NCI-H1930 (cell line): ENCODE measurements at places on chromosomes 7 and 10.

GRCh38 chr7:99860281-99861127 lies 16.3 kb downstream of the OR2AE1 start:
- DNase-seq, result no peak

- DNase-seq, result peak; percentile 79
Observed at GRCh38 chr10:78528749-78529204, 495.1 kb downstream of the RPS24 start.

- DNase-seq, result no peak
Observed at GRCh38 chr7:40572810-40573465, 438.1 kb downstream of the SUGCT start.

- DNase-seq, result no peak
Observed at GRCh38 chr7:80207501-80207900, 72.9 kb downstream of the GNAI1 start.

DNA sequence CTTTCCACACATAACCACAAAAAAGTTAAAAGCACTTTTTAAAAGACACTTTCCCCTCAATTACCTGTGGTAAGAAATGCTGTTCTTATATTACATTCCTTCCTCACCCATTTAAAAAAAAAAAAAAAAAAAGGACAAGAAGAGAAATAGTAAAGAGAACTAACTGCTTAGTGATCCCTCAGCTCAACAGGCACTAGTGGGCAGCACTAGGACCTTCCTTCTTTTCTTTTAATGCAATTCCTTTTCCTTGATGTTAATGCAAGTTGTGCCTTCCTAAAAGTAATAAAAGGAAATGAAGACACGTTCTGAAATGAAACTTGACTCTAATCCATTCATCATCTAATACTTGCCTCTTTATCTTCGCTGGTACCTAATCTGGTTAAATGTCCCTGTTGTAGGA lies 189.7 kb downstream of the TCF7L2 start:
- DNase-seq, result no peak

DNA sequence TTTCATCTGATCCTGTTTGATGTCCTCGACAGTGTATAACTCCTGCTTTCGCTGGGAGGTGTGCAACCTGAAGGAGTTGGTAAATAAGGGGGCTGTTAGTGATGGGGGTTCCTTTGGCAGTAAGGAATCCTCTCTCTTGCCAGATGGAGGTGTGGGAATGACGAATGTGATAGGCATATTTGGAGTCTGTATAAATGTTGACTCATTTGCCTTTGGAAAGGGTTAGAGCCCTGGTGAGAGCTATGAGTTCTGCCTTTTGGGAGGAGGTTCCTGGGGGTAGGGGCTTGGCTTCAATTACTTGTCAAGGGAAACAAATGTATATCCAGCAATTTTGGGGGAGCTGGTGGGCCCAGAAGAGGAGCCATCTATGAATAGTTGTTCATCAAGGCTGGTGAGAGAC lies 11.4 kb upstream of the CHST3 start:
- DNase-seq, result no peak

DNA sequence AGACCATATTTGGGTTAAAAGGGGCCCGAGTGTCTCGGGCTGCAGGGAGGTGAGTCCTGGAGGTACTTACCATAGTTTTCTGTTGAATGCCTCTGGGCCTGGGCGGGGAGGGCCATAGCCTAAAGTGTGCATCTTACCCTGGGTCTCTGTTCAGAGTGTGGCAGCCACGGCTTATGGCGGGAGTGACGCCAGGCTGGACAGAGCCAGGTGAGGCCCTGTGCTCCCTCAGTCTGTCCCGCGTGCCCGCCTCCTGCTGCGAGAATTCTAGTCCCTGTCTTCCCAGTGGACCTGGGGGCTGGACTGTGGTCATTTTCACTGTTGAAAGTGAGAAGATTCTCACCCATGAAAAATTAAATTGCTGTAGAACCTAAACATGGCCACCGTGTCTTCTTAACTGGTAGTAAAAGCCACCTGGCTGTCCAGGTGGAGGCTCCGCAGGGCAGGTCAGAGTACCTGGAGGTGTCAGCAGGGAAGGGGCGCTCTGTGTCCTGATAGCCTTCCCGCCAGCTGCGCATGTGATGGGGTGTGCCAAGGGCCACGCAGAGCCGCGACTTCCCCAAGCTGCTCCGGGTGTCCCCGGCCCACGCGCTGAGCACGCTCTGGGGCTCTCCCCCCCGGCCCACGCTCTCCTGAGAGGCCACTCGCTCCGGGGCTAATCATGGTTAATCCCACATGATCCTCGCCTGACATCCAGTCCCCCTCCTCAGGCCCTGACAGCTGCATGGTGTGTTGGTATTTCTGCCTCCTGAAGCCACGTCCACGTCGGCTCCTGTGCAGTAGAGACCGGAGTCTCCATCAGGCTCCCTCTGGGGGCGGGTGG lies 20.3 kb downstream of the INPP5A start:
- DNase-seq, result no peak

DNA sequence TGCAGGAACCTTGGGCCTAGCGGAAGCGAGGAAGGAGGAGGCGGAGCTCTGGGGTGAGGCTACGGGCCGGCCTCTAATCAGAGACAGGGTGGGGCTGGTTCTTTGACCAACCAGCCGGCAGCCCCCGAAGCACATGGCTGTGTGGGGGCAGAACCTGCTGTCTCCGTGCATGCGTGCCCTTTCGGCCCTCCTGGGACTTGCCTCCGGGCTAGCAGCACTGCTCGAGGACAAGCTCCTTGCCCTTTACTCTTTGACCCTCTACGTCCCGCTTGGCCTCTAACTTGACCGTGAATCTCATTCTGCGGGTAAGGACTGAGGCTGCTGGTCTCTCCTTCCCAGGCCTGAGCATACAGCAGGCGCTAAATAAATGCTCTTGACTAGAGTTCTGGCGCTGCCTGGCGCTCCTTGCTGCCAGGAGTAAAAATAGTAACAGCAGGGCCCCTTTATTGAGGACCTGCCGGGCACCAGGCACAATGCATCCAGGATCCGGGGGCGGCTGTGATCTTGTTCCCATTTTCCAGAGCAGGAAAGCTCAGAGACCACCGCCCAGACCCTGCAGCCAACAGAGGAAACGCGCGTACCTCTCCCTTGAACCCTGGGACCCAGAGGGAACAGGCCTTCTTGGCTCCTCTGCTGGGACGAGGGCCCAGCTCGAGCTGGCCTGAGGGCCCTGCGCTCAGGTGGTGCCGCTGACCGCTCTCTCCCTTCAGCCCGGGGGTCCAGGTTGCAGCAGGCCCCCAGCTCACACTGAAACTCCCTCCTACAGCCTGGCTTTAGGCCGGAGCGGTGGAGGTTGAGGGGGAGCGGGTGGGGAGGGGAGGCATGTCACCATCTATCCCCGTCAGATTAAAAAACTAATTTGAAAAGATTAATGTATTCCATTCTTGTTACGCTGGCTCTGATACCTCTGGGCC lies 2.7 kb upstream of the COMTD1 start:
- DNase-seq, result no peak

- no peak for DNase-seq
Observed at GRCh38 chr7:151051108-151051507, 2.8 kb downstream of the ASIC3 start.

- no peak for DNase-seq
Observed at GRCh38 chr10:109939315-109939961, 16.1 kb upstream of the XPNPEP1 start.
